ENCODE measurements at places on chromosomes 5 and 9.

- DNase-seq, result no peak
Observed at GRCh38 chr9:99192786-99193465, 28.8 kb downstream of the ALG2 start.

GRCh38 chr5:107396351-107396690 is 274.4 kb downstream of the EFNA5 start:
- no peak for DNase-seq

- DNase-seq, result no peak
Observed at GRCh38 chr5:93557021-93557604, 23.9 kb downstream of the NR2F1-AS1 start.

- DNase-seq, result peak; percentile 70
Observed at GRCh38 chr9:99266255-99267023, 44.4 kb downstream of the SEC61B start.

DNA sequence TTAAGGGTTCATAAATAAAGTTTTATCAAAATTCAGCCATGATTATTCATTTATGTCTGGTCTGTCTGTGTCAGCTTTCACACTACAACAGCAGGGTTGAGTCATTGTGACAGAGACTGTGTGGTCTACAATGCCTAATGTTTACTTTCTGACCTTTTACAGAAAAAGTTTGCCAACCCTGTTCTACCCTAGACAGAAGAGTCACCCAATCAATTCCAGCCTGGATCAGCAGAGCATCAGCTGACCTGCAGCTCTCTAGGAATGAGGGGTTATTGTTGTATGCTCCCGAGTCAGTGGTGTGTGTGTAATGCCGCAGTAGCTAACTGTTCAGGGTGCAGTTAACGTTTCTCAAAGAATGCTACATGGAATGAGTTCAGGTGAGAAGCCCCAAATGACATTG is 87.3 kb downstream of the HRH2 start:
- DNase-seq, result no peak

DNA sequence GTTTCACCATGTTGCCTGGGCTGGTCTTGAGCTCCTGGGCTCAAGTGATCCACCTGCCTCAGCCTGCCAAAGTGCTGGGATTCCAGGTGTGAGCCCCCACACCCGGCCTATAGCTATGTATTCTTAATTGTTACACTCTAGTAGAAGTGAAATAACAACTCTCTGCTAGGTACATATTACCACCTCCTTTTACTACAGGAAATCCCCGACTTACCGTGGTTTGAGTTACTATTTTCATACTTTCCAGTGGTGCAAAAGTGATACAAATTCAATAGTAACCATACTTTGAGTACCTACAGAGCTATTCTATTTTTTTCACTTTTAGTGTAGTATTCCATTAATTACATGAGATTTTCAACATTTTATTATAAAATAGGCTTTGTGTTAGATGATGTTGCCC is 719 bp downstream of the ARL14EPL start:
- no peak for DNase-seq

- no peak for DNase-seq
Observed at GRCh38 chr9:87227456-87227855, 270.2 kb upstream of the DAPK1 start.

GRCh38 chr9:137715321-137715720 is 96.5 kb downstream of the EHMT1 start:
- DNase-seq, result no peak

DNA sequence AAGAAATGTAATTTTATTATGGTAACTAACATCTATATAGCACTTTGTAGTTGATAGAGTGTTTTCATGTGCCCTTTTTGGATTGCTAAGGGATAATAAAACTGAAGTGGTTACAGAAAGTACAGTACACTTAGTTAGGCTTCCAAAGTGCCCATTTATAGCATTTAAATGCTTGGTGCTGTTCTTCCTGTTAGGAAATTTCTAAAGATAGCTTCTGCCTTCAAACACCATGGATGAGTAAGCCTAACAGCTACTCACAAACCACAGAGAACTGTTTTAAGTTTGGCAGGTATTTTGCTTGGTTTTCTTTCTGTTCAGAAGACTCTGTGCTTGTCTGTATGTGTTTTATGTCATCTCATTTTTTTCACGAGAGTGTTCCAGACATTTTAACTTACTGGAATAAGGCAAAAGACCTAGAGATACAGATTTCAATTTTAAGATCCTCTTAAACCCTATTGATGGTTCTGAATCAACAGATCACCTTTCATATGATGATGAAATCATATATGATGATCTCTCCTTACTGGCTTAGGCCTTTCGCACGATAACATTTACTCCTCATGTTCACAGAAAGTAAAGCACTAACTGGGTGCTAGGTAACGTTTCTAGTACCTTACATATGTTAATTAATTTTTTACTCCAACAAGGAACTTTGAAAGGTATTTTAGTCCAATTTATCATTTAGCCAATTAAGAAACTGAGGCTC is 4.4 kb downstream of the RIMOC1 start:
- DNase-seq, result peak; percentile 29

GRCh38 chr9:32899181-32899580 is 102.2 kb downstream of the APTX start:
- DNase-seq, result no peak

DNA sequence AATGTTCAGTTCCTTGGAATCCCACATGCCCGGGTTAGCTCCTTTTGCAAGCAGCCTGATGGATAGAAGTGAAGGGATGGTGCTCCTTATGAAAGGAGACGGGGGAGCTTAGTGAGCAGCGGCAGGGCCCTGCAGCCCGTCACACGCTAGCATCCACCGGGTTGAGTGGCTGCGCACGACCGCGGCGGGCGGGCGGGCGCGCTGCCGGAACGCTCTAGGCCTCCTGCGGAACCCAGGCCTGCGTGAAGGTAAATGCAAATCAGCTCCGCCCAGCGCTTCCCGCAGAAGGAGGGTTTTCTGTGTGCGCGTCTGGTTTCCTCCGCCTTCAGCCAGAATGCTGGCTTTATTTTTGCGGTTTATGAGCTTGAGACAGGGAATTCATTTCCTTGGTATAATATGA is 19.8 kb downstream of the IL12B start:
- no peak for DNase-seq
